Ascending aorta (tissue), 2 donors: ENCODE measurements at places on chromosomes 3 and 15. TPM values are rescaled to one million over a fixed set of nuclear protein-coding genes. Genes with fewer than 3 reads are reported as not detected.

The P2RY1 gene
- 8.8 TPM for total RNA-seq

The FRMD4B gene
- 13.5 TPM for total RNA-seq

The AP4E1 gene
- total RNA-seq: 5.2 TPM

The GABRR3 gene
- not detected for total RNA-seq

The SAMMSON gene
- 2.2 TPM for total RNA-seq

DNA sequence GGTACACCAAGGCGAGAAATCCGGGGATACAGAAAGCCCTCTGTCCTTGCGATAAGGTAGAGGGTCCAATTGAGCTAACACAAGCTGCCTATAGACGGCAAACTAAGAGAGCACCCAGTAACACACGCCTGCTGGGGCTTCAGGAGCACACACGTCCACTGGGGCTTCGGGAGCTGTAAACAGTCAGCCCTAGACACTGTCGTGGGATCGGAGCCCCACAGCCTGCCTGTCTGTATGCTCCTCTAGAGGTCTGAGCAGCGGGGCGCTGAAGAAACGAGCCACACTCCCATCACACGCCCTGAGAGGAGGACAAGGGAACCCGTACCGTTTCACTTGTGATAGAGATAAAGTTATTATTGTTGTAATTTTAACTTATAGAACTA is 486 bp downstream of the SAMMSON start:
- H3K36me3 ChIP-seq: no peaks in the 10 kb centered on the region
- H3K4me3 ChIP-seq: no peak overlapping the region
- H3K27ac ChIP-seq: peak overlapping the region; percentile 93
- no peaks in the 10 kb centered on the region for H3K27me3 ChIP-seq
- DNase-seq: no peak

- H3K27me3 ChIP-seq: no peaks in the 10 kb centered on the region
- peaks cover 59% of the 10 kb centered on the region for H3K36me3 ChIP-seq
- H3K4me3 ChIP-seq: no peak overlapping the region
- DNase-seq: no peak
- H3K4me1 ChIP-seq: no peaks in the 10 kb centered on the region
- no peak overlapping the region for H3K27ac ChIP-seq
These were observed 10.0 kb downstream of the MRPS25 start for GRCh38 chr3:15055019-15055557.

GRCh38 chr3:181906338-181906737 is 194.6 kb downstream of the SOX2 start:
- no peak overlapping the region for H3K27ac ChIP-seq
- no peak overlapping the region for H3K4me3 ChIP-seq
- H3K36me3 ChIP-seq: no peaks in the 10 kb centered on the region
- no peak for DNase-seq

- no peak overlapping the region for H3K4me3 ChIP-seq
- DNase-seq: no peak
- H3K4me1 ChIP-seq: no peaks in the 10 kb centered on the region
- H3K27ac ChIP-seq: no peak overlapping the region
These were observed 21.4 kb upstream of the PLSCR5 start for GRCh38 chr3:146626403-146627122.

DNA sequence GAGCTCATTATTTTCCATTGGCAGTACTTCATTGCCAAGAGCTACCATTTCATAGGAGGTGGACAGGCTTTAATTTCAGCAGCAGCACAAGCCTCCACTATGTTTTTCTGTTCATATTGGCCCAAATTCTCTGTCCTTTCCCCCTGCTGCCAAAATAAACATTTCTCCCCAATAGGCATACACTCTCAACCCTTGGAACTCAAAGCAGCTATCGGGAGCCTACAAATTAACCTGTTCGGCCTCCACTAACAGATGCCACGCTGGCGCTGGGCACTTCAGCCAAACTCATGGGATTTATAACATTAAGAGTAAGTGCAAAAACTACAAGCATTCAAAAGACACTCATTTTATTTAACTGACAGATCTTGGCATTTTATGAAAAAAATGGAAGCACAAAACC is 95.7 kb downstream of the NSUN3 start:
- H3K36me3 ChIP-seq: no peaks in the 10 kb centered on the region
- no peak overlapping the region for H3K4me3 ChIP-seq
- no peaks in the 10 kb centered on the region for H3K27me3 ChIP-seq
- no peak for DNase-seq
- no peak overlapping the region for H3K27ac ChIP-seq
- no peaks in the 10 kb centered on the region for H3K4me1 ChIP-seq

DNA sequence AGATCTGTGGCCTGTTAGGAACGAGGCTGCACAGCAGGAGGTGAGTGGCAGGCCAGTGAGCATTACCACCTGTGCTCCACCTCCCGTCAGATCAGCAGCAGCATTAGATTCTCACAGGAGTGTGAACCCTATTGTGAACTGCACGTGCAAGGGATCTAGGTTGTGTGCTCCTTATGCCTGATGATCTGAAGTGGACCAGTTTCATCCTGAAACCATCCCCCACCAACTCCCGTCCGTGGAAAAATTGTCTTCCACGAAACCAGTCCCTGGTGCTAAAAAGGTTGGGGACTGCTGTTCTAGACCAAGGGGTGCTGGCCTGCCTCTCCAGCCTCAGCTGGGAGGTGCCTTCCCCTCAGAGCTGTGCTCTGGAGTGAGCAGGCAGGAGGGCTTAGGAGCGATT is 61.4 kb downstream of the RPLP1 start:
- no peaks in the 10 kb centered on the region for H3K27me3 ChIP-seq
- peak; percentile 25 for DNase-seq
- H3K4me1 ChIP-seq: no peaks in the 10 kb centered on the region
- H3K27ac ChIP-seq: no peak overlapping the region
- no peak overlapping the region for H3K4me3 ChIP-seq

GRCh38 chr15:101390060-101390459 is 95.0 kb upstream of the SNRPA1 start:
- H3K27me3 ChIP-seq: no peaks in the 10 kb centered on the region
- H3K4me1 ChIP-seq: no peaks in the 10 kb centered on the region
- H3K36me3 ChIP-seq: no peaks in the 10 kb centered on the region
- DNase-seq: no peak
- no peak overlapping the region for H3K27ac ChIP-seq

GRCh38 chr3:94249491-94250079 is 186.7 kb downstream of the NSUN3 start:
- H3K27me3 ChIP-seq: no peaks in the 10 kb centered on the region
- H3K36me3 ChIP-seq: no peaks in the 10 kb centered on the region
- H3K4me1 ChIP-seq: no peaks in the 10 kb centered on the region
- no peak overlapping the region for H3K27ac ChIP-seq
- DNase-seq: no peak

GRCh38 chr15:48381861-48382260 is 50.6 kb downstream of the DUT start:
- no peaks in the 10 kb centered on the region for H3K4me1 ChIP-seq
- H3K27ac ChIP-seq: no peak overlapping the region
- H3K27me3 ChIP-seq: no peaks in the 10 kb centered on the region
- no peak overlapping the region for H3K4me3 ChIP-seq

- H3K27ac ChIP-seq: no peak overlapping the region
- no peak for DNase-seq
- H3K4me1 ChIP-seq: peaks cover 3% of the 10 kb centered on the region
- H3K27me3 ChIP-seq: no peaks in the 10 kb centered on the region
These were observed 172.1 kb upstream of the SMAD3 start for GRCh38 chr15:66893294-66893693.

GRCh38 chr15:35545316-35545823 is 595 bp downstream of the DPH6 start:
- peak overlapping the region; percentile 72 for H3K4me3 ChIP-seq
- H3K4me1 ChIP-seq: peaks cover 13% of the 10 kb centered on the region
- no peaks in the 10 kb centered on the region for H3K27me3 ChIP-seq
- DNase-seq: peak; percentile 78
- H3K27ac ChIP-seq: peak overlapping the region; percentile 98

DNA sequence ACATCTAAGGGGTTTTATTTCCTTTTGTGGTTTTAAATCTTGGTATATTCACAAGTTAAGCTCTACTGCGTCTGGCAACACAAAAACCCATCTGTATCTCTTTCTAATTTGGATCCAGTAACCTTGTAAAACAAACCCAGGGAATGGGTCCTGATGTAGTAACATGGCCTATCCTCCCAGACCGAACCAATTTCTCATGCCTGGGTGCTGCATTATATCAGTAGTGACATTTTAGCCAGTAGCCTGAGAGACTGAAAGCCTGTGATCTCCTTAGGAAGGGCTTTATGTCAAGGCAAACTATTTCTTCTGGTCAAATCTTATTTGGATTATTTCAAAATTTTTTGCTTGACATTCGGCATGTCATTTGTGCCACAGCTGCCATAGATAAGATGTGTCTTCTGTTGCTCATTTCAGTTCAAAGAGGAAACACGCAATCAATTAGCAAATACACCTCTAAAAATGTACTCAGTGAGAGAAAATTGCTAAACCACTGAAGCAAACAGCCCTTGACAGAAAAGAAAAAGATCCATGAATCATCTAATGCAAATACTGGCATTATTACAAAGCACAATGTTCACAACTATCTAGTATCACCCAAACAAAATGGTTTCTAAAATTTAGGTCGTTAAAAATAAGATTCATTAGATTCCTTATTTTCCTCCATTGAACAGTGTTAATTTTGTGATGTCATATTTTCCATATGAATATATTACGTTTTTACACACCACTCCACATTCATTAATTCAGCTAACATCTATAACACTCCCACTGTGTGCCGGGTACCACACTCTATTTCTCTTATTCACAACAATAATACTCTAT is 4.0 kb downstream of the NPTN start:
- DNase-seq: no peak
- no peaks in the 10 kb centered on the region for H3K27me3 ChIP-seq
- peaks cover 45% of the 10 kb centered on the region for H3K4me1 ChIP-seq
- peak overlapping the region; percentile 11 for H3K27ac ChIP-seq
- H3K4me3 ChIP-seq: peak overlapping the region; percentile 9
- no peaks in the 10 kb centered on the region for H3K36me3 ChIP-seq

DNA sequence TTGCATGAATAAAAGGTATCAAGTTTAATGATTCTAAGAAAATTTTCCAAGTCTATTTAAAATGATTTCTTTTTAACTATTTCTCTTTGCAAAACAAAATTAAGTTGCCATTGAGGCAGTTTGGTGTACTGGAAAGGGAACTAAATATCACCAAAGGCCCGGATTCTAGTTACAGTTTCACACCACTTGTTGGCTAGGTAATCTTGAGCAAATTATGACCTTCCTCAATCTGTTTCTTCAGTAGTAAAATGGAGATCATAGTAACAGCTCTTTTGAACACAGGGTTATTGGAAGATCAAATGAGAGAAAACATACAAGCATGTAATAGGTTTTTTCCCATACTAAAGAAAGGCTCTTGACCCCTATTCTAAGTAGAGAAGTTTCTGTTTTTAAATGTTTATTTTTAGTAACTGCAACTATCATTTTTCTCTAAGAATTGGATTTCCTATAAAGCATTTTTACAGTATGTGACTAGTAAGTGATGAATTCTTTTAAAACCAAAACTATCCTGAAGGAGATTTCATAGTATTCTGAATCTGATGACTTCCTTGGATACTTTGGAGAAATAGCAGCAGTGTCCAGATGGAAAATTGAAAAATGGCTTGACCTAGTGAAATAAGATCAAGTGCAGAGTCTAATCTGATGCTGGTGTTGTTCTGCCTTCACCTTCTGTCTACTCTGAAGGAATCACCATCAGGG is 15.7 kb downstream of the SCAANT1 start:
- no peak overlapping the region for H3K27ac ChIP-seq
- H3K27me3 ChIP-seq: no peaks in the 10 kb centered on the region
- H3K36me3 ChIP-seq: peaks cover 18% of the 10 kb centered on the region
- no peak overlapping the region for H3K4me3 ChIP-seq
- H3K4me1 ChIP-seq: no peaks in the 10 kb centered on the region
- no peak for DNase-seq

- H3K27ac ChIP-seq: no peak overlapping the region
- H3K36me3 ChIP-seq: no peaks in the 10 kb centered on the region
- no peak for DNase-seq
- no peaks in the 10 kb centered on the region for H3K4me1 ChIP-seq
- H3K27me3 ChIP-seq: no peaks in the 10 kb centered on the region
These were observed 46.7 kb upstream of the CCDC50 start for GRCh38 chr3:191282251-191283185.

- DNase-seq: no peak
- H3K27ac ChIP-seq: no peak overlapping the region
- H3K4me3 ChIP-seq: no peak overlapping the region
- H3K4me1 ChIP-seq: peaks cover 5% of the 10 kb centered on the region
- no peaks in the 10 kb centered on the region for H3K27me3 ChIP-seq
These were observed 427.1 kb downstream of the SHQ1 start for GRCh38 chr3:72421126-72421525.

DNA sequence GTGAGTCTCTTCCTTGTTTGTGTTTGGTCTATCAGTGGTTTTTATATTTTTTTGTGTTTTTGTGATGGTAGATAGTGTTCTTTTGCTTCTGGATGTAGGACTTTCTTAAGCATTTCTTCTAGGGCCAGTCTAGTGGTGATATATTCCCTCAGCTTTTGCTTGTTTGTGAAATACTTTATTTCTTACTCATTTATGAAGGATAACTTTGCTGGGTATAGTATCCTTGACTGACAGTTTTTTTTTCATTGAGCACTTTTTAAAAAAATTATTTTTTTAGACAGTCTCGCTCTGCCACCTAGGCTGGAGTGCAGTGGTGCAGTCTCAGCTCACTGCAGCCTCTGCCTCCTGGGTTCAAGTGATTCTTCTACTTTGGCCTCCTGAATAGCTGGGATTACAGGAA is 41.9 kb downstream of the NCK1 start:
- peaks cover 5% of the 10 kb centered on the region for H3K36me3 ChIP-seq
- DNase-seq: no peak
- H3K27me3 ChIP-seq: no peaks in the 10 kb centered on the region
